ENCODE measurements at places on chromosomes 1 and 21.

DNA sequence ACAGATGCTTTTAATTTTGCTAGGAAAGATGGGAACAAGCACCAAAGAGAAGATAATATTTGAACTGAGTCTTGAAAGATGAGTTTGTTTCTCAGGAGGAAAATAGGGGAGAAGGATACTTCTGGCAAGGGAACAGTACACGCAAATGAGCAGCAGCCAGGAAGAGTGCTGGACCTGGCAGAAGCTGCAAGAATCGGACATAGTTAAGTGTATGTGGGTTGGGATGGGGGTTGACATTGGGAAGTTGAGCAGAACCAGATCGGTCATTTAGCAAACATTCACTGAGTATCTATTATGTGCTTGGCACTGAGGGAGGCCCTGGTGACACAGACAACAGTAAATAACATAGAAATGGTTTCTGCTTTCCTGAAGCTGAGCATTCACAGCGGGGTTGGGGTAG is 198.8 kb downstream of the PLPP3 start:
- DNase-seq: no peak

DNA sequence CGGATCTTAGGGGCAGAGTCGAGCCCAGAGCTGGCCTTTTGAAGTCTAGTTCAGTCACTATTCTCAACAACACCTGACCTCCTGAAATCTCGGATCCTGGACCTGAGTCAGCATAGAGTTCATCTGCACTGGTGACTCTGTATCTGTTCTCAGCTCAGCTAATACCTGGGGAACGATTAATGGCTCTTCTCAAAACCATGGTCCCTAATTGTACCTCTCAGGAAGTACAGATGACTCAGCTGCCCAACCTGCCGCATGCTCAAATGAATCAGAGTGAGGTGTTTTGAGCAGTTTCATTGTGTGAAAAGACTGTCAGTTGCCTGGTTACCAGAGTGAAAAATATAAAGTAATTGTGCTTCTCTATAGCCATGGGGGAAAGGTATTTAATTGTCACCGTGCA is 89.2 kb downstream of the SLC35F3 start:
- DNase-seq: no peak

GRCh38 chr1:4265836-4266235 is 365.8 kb upstream of the C1orf174 start:
- DNase-seq: no peak

GRCh38 chr1:36778740-36779139 is 255.6 kb downstream of the GRIK3 start:
- DNase-seq: no peak

- no peak for DNase-seq
These were observed 627.7 kb downstream of the PLA2G4A start for GRCh38 chr1:187456446-187456845.
